NCI-H2029 (cell line): ENCODE measurements at places on chromosomes 12 and 14.
A peak's percentile ranks its signal among the peaks of the same experiment; 100 is the strongest.

DNA sequence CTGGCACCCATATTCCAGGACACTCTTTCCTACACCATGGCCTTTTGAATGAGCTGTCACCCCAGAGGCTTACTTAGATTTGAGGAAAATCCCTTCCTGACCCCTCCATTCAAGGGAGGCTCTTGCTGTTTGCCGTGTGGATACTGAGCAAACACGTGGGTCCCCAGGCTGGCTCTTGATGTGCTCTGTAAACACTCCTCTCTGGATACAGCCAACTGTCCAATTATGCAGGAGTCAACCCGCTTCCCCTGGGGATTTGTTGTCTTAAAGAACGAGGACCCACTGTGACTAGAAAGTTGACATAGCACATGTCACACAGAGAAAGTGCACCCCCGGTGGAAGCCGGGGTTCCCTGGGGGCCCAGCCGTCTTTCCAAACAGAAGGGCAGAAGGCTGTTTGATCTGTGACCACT is 75.8 kb upstream of the CEP83 start:
- peak; percentile 59 for DNase-seq

GRCh38 chr12:104750061-104750460 is 208.0 kb downstream of the SLC41A2 start:
- DNase-seq: no peak

DNA sequence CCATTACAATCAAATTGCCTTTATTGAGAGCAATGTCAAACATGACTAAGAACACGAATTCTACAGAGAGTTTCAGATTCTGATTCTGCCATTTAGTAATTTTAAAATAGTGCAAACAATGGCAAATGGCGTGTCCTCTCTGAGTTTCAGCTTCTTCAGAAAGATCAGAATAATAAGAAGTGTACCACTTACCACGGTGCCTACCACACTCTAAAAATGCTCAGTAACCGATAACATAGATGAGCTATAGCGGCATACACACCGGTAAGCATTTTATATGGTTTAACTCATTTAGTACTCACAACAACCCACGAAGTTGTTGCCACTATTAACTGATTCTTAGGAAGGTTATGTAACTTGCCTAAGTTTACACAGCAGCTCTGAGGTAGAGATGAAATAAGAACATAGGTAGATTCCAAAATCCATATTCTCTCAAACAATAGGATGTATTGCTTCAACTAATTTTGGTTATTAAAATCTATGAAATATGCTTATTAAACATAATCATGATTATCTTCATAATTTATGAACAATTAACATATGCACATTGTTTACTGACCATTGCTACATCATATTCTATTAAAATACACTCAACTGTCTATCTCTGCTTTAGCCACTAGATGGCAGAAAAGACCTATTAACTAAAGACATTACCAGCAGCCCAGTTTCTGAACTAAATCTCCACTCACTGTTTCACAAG is 38.3 kb downstream of the SLC6A15 start:
- peak; percentile 55 for DNase-seq

DNA sequence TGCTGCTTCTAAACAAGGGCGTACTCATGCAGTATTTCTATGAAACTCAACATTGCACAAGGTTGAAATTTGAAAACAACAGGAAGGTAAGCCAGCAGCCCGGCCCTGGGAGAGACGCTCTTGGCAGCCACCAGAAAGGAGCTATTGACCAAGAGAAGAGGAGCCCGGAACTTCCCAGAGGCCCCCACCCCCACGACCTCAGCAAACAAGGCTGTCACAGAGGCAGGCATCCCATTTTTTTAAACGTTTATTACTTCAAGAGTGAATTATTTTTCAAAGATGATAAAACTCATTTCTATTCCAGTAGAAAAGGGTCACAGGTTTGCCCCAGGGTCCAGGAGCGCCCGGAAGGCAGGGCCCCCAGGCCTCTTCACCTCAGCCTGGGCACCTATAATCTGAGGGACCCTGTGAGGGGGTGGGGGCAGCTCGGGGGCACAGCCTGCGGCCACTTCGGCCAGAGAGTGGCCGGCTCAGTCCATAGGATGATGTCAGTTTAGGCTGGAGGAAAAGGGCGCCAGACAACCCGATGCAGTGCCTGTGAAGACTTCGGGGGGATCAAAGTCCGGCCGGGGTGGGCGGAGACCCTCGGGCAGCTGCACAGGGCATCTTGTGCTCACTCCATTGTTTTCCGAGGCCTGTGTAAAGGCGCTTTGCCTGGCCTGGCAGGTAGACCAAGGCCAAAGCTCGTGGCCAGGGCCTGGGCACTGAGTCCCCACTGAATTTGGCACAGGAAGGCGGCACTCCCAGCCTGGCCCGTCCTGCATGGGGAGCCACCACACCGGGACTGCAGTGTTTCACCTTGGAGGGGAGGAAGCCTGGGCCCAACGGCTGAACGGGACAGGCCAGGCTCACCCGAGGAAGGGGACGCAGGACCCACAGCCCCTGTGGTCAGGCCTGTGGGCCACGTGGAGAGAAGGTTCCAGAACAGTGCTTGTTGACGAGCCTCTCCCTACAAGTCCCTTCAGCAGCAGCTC is 86.0 kb downstream of the SCARB1 start:
- no peak for DNase-seq

- DNase-seq: no peak
These were observed 33.4 kb downstream of the TSPAN9 start for GRCh38 chr12:3110578-3110977.
